ENCODE measurements at places on chromosomes 1 and 21.

DNA sequence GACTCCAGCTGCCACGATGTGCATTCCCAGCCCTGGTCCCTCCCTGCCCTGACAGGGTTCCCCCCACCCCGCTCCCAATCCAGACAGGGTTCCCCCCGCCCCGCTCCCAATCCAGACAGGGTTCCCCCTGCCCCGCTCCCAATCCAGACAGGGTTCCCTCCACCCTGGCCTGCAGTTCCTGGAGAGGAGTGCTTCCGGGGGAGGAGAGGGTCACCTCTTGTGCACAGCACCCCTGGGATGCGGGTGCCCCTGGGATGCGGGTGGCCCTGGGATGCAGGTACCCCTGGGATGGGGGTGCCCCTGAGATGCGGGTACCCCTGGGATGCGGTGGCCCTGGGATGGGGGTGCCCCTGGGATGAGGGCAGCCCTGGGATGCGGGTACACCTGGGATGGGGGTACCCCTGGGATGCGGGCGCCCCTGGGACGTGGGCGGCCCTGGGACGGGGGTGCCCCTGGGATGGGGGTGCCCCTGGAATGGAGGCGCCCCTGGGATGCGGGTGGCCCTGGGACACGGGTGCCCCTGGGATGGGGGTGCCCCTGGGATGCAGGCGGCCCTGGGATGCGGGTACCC lies 36.7 kb upstream of the SLC19A1 start:
- DNase-seq: no peak

- DNase-seq: no peak
These were observed 8.3 kb upstream of the RUNX1 start for GRCh38 chr21:35057428-35057827.

- no peak for DNase-seq
These were observed 9.2 kb downstream of the RORC start for GRCh38 chr1:151822404-151822803.

DNA sequence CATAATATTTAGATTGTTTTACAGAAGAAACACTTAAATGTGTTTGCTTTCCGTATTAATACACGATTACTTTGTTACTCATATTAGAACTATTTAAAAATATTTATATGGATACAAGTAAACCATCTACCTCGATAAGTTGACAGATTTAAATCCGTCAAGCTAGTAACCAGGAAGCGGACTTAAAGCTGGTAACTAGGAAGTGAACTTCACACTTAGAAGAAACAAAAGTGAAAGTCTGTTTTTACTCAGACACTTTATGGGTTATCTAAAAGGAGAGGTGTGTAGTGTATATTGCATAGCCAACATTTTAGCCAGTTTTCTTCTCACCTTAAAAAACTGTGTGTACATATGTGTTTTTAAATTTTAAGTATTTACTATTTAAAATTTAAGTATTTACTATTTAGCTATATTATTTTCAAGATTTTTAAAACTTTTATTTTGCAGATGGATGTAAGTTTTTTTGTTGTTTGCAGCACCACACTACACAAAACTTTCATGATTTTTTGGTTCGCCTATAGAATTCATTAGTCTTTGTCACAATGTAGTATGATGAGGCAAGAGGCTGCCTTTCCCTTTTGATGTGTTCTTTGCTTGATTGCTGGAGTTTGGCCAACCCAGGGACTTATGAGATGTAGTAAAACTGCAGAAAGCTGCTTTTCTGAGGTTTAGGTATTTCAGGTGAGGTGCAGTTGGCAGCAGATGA lies 2.7 kb downstream of the USP25 start:
- DNase-seq: no peak

DNA sequence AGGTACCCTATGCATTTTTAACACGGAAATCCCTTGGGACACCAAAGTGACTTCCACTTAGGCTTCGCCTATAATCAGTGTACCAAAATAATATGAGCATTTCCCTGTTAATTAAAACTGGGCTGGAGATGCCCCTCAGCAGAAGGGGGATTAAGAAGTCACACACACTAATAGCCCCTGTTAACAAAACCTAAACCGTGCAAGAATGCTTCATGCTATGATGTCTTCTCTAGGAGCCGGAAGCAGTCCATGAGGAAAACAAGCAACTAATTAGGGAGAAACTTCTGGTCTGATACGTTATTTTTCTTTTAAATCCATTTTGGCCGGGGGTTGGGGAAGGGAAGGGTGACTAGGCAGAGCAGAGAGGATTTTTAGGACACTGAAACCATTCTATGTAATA lies 123.4 kb downstream of the ESRRG start:
- DNase-seq: no peak

GRCh38 chr1:32336963-32337675 lies 1.1 kb upstream of the MARCKSL1 start:
- DNase-seq: peak; percentile 61

- no peak for DNase-seq
These were observed 10.3 kb downstream of the NBL1 start for GRCh38 chr1:19654386-19654785.

GRCh38 chr1:37661401-37661800 lies 26.7 kb upstream of the RSPO1 start:
- no peak for DNase-seq

DNA sequence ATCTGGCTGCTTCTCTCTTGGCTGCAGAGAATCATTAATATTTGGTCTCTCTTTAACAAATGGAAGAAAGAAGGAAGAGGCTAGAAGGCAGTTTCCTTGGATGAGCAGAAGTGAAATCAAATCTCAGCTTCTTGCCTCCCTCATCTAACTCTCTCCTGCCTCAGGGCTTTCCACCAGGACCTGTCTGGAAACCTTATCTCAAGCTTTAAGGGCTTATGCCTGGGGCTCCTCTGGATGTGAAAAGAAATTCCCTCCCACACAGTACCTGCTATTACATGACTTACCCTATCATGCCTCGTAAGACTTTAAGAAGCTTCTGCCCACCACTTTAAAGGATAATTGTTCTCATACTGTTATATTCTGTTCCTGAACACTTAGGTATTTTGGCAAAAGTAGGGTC lies 8.9 kb downstream of the VTCN1 start:
- DNase-seq: no peak

- DNase-seq: no peak
These were observed 135.1 kb upstream of the MAGI3 start for GRCh38 chr1:113255038-113255719.

- no peak for DNase-seq
These were observed 37.8 kb downstream of the NGF start for GRCh38 chr1:115300087-115300876.

GRCh38 chr1:80673935-80674597 lies 1126.7 kb upstream of the ADGRL2 start:
- no peak for DNase-seq

- no peak for DNase-seq
These were observed 37.5 kb downstream of the IVNS1ABP start for GRCh38 chr1:185279571-185279970.

DNA sequence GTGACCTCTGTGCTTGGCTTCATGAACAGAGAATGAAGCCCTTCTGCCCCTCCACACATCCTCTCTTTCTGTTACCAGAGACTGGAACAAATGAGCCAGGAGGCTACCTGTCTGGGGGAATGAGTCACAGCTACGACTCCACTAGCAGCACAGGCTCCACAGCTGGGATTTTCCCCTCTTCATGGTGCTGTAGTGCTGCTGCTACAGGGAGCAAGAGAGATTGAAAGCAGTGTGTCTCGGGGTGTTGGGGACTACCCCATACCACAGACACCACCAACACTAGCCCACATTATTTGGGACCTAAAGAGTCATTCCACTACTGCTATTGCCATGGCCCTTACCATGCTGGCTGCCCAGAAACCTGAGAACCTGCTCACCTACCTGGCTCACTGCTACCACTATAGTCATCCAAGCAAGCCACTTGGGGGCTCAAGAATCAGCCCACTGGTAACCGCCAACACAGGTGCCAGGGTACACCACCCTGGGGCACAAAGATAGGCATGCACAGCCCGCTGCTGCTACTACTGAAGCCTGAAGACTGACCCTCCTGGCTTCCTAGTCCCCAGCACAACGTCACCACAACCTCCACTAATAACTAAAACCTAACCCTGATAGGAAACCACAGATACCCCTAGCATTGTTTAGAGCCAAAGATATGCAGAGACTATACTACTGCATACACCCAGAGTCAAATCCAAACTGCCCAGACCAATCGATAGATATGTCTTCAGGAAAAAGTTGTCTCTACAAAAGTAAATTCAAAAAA lies 17.7 kb downstream of the CD1E start:
- no peak for DNase-seq

- no peak for DNase-seq
These were observed 23.8 kb downstream of the IGFN1 start for GRCh38 chr1:201214461-201214860.

GRCh38 chr1:25695090-25695770 lies 78.6 kb downstream of the MAN1C1 start:
- no peak for DNase-seq

- no peak for DNase-seq
These were observed 3.1 kb upstream of the SH2D5 start for GRCh38 chr1:20735581-20736111.

GRCh38 chr1:13667691-13668090 lies 32.3 kb upstream of the PRDM2 start:
- no peak for DNase-seq

DNA sequence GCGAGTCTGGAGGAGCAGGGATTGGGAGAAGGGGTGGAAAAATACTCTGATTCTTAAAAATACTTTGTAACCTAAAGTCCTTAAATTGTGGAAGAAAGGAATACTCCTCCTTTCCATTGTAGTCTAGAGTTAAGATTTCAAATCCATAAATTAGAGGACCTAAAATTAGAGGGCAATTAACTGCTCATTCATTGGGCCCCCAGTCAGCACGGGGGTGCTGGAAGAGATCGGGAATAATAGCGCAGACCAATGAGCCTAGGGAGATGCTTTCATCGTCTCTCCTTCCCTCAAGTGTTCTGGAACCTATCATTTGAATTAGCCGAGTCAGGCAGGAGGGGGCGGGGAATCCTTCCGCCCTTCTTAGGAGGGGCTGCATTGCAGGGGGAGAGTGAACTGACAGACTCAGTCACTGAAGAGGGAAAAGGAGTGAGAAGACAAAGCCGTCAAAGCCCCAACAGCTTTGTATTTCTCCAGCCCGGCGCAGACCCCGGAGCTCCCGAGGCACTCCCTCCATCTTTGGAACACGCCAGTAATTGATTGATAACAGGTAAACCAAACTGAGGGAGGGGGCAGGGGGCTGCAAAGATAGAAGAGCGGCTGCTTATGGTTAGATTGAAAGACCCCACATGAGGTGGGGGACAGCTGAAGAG lies at the start of gene MLLT11:
Gene MLLT11, plus strand, starts transcription at position 391 of the 650 bp plus-strand sequence. CDS start 6,828 bp downstream, outside the sequence.
- DNase-seq: no peak

DNA sequence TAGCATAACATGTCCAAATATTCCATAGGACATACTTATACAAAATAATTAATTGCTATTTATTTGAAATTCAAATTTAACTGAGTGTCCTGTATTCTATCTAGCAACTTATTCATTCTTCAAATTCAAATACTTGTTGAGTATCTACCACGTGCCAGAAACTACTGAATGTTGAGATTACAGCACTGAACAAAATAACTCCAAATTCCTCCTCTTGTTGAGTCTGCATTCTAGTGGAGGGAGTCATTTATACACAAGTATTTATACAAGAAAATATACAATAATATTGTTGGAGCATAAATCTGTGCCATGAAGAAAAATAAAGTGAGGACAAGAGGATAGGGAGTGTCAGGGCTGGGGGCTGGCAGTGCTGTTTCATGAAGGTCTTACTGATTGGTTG lies 43.7 kb upstream of the CDC42BPA start:
- DNase-seq: no peak
